CD4-positive, alpha-beta T cell treated with Interleukin-2 at 100 ng/mL for 4 hours (primary cell): ENCODE measurements at places on chromosomes 16 and 17.

DNA sequence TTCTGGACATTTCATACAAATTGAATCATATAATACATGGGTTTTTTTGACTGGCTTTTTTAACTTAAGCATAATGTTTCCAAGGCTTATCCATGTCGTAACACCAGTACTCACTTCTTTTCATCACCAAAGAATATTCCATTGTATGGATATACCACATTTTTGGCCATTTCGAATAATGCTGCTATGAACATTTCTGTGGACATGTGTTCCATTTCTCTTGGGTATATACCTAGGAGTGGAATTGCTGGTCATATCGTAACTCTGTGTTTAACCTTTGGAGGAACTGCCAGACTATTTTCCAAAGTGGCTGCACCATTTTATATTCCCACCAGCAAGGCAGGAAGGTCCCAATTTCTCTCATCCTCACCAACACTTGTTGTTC, 46.0 kb upstream of the WSB1 start:
- DNase-seq, result no peak

DNA sequence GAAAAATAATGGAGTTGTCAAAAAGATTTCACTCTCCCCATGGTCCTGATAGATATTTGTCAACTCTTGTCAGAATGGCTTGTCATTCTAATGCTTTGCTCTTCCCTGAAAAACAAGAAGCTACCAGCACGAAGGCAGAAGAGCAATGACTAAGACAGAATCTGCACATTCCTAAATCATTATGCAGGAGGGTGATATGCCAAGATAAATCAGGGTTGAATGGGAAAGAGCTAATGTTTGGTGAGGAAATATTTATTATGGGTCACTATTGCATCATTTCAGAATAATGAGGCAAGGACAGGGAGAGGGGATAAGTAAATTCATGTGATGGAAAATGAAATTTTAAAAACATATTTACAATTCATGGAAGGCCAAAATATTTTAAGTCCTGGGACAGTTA, 297.5 kb upstream of the XYLT1 start:
- DNase-seq, result no peak

DNA sequence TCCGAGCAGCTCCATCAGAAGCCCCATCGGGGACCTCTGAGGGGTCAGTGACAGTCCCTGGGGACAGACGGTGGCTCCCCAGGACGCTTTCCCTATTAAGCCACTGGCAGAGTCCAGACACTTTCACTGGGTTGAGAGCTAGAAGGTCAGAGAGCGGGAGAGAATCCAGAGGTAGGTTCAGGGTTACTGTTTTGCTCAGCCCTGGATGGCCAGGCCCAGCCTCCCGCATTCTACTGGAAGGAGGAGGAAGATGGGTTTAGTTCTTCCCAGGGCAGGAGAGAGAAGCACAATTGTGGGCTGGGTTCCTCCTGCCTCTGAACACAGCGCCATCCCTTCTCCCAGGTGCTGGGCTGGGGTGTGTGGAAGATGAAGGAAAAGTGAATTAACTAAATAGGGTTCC, 452.8 kb downstream of the SLC39A11 start:
- no peak for DNase-seq

GRCh38 chr16:88927010-88927409, 50.0 kb downstream of the CBFA2T3 start:
- DNase-seq, result no peak

GRCh38 chr16:31333686-31334649, 21.0 kb upstream of the ITGAX start:
- peak; percentile 38 for DNase-seq

- DNase-seq, result no peak
These were observed 5.7 kb upstream of the MRPL12 start for GRCh38 chr17:81697261-81698044.

- no peak for DNase-seq
These were observed 14.4 kb downstream of the HSD17B2 start for GRCh38 chr16:82049484-82049883.
